Natural killer cell (primary cell): ENCODE measurements at places on chromosomes 4 and X. TPM values are rescaled to one million over a fixed set of nuclear protein-coding genes. Genes with fewer than 3 reads are reported as not detected.
A peak's percentile ranks its signal among the peaks of the same experiment; 100 is the strongest.

DNA sequence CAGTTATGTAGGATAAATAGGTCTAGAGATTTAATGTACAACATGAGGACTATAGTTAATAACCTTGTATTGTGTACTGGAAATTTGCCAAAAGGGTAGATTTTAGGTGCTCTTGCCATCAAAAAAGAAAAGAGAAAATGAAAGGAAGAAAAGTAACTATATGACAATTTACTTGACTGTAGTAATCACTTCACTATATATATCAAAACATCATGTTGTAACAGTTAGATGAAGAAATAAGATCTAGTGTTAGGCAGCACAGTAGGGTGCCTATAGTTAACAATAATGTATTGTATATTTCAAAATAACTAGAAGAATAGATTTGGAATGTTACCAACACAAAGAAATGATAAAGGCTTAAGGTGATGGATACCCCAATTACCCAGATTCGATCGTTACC is 35.9 kb upstream of the AP1S2 start:
- no peak overlapping the region for H3K27ac ChIP-seq
- H3K4me3 ChIP-seq, result no peak overlapping the region
- no peaks in the 10 kb centered on the region for H3K27me3 ChIP-seq
- no peak for DNase-seq
- no peaks in the 10 kb centered on the region for H3K36me3 ChIP-seq
- H3K4me1 ChIP-seq, result no peaks in the 10 kb centered on the region

DNA sequence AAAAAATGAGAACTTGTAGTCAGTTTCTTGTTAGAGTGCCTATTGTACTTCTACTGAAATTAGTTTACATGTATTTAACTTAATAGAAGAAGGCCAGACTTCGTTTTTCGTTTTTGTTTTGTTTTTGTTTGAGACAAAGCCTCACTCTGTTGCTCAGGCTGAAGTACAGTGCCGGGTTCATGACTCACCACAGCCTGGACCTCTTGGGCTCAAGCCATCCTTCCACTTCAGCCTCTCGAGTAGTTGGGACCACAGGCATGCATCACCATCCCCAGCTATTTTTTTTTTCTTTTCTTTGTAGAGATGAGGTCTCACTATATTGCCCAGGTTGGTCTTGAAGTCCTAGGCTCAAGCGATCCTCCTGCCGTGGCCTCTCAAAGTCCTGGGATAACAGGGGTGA is 793.9 kb downstream of the ADGRL3 start:
- no peaks in the 10 kb centered on the region for H3K36me3 ChIP-seq
- no peaks in the 10 kb centered on the region for H3K27me3 ChIP-seq
- DNase-seq, result no peak

- peak overlapping the region; percentile 69 for H3K4me3 ChIP-seq
- peaks cover 38% of the 10 kb centered on the region for H3K4me1 ChIP-seq
- peak; percentile 36 for DNase-seq
- peak overlapping the region; percentile 98 for H3K27ac ChIP-seq
- no peaks in the 10 kb centered on the region for H3K36me3 ChIP-seq
These were observed 754 bp upstream of the KLF3 start for GRCh38 chr4:38663090-38663800.

The PHOX2B gene
- total RNA-seq, result not detected

DNA sequence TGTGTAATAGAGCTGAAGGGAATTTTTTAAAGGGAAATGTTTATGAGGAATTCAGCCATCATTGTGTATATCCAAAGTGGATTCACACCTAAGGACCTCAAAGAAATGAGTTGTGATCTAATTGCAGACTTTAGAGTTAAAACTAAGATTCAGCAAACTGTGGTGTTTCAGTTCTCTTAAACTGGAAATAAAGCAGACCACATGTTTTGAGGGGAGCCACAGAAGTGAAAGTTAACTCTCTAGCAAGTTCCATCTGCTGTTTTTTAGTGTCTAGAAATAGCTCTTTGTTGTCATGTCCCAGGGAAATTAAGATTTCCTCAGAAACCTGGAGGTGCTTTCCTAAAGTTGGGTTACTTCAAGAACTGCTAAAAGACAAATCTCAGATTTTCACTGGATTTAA is 97.3 kb upstream of the DDX3X start:
- H3K27me3 ChIP-seq, result no peaks in the 10 kb centered on the region
- H3K36me3 ChIP-seq, result peaks cover 17% of the 10 kb centered on the region
- no peak overlapping the region for H3K4me3 ChIP-seq

GRCh38 chrX:7108030-7108429 is 39.5 kb upstream of the STS start:
- no peak for DNase-seq
- H3K27me3 ChIP-seq, result no peaks in the 10 kb centered on the region
- no peak overlapping the region for H3K4me3 ChIP-seq
- peaks cover 3% of the 10 kb centered on the region for H3K36me3 ChIP-seq
- H3K27ac ChIP-seq, result no peak overlapping the region

- H3K36me3 ChIP-seq, result no peaks in the 10 kb centered on the region
- H3K27me3 ChIP-seq, result no peaks in the 10 kb centered on the region
- H3K27ac ChIP-seq, result no peak overlapping the region
- peaks cover 3% of the 10 kb centered on the region for H3K4me1 ChIP-seq
- no peak for DNase-seq
These were observed 4.2 kb upstream of the CUL4B start for GRCh38 chrX:120564925-120565324.

GRCh38 chr4:145545538-145546174 is 64.0 kb downstream of the SMAD1 start:
- H3K36me3 ChIP-seq, result no peaks in the 10 kb centered on the region
- H3K4me3 ChIP-seq, result no peak overlapping the region
- no peak overlapping the region for H3K27ac ChIP-seq
- no peaks in the 10 kb centered on the region for H3K4me1 ChIP-seq
- no peak for DNase-seq

DNA sequence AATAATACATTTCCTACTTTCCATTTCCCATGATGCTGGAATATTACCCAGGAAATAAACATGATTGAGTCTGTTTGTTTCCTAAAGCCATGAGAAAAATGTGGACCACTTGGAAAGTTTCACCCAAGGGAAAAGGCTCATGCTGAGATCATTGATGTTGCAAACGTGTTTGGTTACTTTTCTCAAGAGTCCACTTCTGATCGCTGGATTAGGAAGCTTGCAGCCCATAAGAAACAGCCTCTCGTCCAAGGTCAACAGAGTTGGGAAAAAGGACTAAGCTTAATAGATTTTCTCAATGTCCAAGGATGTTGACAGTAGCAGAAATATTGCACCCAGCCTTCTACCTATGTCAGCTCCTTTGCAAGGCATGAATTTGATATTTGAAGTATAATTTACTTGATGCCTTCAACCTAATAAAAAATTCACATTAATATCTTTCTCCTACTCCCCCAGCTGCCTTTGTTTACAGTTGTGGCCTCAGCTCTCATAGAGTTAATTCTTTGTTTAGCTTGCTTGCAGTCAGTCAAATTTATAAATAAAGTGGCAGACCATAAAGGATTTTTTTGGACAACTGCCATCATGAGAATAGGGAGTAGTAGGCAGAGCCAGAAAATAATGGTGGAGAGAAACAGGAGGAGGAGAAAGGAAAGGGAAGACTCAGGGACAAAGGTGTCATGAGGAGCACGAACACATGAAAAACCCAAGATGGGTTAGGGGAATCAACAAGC is 65.6 kb upstream of the BLTP1 start:
- no peak for DNase-seq
- no peak overlapping the region for H3K4me3 ChIP-seq
- H3K27me3 ChIP-seq, result no peaks in the 10 kb centered on the region
- no peaks in the 10 kb centered on the region for H3K36me3 ChIP-seq
- H3K4me1 ChIP-seq, result no peaks in the 10 kb centered on the region

DNA sequence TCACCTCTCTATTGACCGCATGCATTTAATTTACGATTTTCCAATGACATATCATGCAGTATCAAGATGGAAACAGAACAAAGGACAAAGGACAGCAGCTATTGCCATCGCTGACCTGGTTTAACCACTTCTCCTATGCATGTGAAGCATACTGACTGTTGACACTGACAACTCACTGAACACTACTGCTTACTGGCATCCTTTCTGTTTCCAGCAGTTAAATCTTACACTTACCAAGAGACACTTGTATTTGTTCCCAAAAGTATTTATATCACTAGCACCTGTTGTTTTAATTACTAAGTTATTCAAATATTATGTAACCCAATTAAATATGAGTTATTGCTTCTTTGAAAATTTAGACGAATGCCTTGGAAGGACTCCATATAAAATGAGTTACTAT is 176.7 kb downstream of the PDGFC start:
- no peaks in the 10 kb centered on the region for H3K36me3 ChIP-seq
- no peaks in the 10 kb centered on the region for H3K4me1 ChIP-seq
- no peak overlapping the region for H3K4me3 ChIP-seq
- H3K27me3 ChIP-seq, result no peaks in the 10 kb centered on the region

DNA sequence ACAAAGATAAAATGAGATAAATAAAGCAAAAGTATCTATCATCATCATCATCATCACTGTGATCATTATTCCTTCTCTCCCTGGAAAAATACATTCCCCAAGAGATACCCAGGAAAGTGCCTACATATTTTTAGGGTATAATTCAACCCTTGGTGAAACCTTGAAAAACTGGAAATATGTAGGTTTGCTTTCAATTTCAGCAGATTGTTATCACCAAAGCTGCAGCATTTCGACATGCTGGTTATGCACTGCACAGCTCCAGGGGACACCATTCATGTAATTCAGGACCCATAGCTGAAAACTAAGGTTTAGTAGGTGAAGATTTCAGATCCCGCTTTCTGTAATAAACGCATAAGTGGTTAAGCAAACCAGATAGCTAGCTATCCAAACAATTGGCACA is 28.4 kb upstream of the FBXW7 start:
- DNase-seq, result no peak
- H3K4me1 ChIP-seq, result no peaks in the 10 kb centered on the region
- H3K36me3 ChIP-seq, result no peaks in the 10 kb centered on the region
- no peak overlapping the region for H3K27ac ChIP-seq

The CENPE gene
- total RNA-seq, result 4.8 TPM

DNA sequence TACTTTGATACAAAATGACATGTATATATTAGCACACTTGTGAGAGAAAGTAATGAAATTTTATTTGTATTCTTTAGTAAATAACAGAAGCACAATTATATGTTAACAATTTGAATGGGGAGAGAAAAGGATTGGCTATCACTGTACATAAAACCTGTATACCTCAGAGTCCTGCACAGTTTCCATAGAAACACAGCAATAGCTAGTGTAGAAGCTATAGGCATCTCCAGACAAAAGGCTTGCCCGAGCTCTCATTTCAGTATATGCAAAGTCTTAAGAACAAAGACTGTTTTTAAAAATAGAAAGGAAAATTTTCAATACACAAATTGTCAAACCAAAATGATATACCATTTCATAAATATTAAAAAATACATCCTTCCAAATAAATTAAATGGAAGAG is 38.5 kb downstream of the GPM6A start:
- no peaks in the 10 kb centered on the region for H3K27me3 ChIP-seq
- DNase-seq, result no peak
- H3K4me1 ChIP-seq, result no peaks in the 10 kb centered on the region

- H3K27me3 ChIP-seq, result no peaks in the 10 kb centered on the region
- no peak overlapping the region for H3K4me3 ChIP-seq
- H3K4me1 ChIP-seq, result no peaks in the 10 kb centered on the region
- no peaks in the 10 kb centered on the region for H3K36me3 ChIP-seq
- no peak overlapping the region for H3K27ac ChIP-seq
- no peak for DNase-seq
These were observed 795.1 kb upstream of the GRIA3 start for GRCh38 chrX:122389005-122389404.

The FAM47A gene
- total RNA-seq, result not detected

GRCh38 chr4:172042714-172043114 is 229.5 kb downstream of the GALNTL6 start:
- H3K27me3 ChIP-seq, result no peaks in the 10 kb centered on the region
- no peaks in the 10 kb centered on the region for H3K4me1 ChIP-seq
- DNase-seq, result no peak
- no peaks in the 10 kb centered on the region for H3K36me3 ChIP-seq

The EMCN gene
- total RNA-seq, result not detected

The XPNPEP2 gene
- total RNA-seq, result 2.6 TPM

DNA sequence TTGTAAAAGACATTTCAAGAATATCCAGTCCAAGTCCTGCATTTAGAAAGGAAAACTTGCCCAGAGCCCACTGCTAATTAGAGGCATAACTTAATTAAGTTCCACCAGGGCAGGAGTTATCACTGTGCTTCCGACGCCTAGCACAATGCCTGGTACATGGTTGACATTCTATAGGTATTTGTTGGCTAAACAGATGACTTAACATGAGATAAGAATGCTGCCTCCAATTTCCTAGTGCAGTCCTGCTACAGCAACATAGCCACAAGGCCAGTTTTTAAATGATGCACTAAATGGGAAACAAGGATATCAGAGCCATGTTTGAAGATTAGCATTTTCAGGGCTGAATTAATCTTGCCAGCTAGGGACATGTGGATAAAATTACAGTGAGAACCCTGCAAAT is 164.1 kb downstream of the RASL11B start:
- no peaks in the 10 kb centered on the region for H3K36me3 ChIP-seq
- no peak overlapping the region for H3K4me3 ChIP-seq
- no peaks in the 10 kb centered on the region for H3K4me1 ChIP-seq

DNA sequence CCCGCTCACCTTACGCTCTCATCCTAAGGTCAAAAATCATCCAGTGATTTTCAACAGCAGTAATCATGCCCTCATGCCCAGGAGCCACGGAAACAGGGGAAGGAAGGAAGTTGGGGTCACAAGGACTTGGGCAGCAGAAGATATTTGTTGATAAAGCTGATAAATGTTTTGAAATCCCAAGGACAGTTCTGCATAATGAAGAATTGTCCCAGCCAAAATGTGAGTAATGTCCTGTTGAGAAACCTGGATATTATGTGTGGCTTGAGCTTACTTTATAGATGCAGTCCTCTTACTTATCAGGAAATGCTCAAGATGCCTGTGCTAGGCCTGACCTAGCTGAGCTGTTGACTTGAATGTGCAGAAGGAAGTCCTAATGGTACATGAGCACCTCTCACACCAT is 263.0 kb upstream of the ZFP42 start:
- no peak overlapping the region for H3K4me3 ChIP-seq
- no peaks in the 10 kb centered on the region for H3K27me3 ChIP-seq
- H3K27ac ChIP-seq, result no peak overlapping the region
- no peaks in the 10 kb centered on the region for H3K4me1 ChIP-seq
- no peak for DNase-seq

GRCh38 chrX:72048510-72049455 is 82.9 kb downstream of the RTL5 start:
- H3K27me3 ChIP-seq, result no peaks in the 10 kb centered on the region
- H3K27ac ChIP-seq, result no peak overlapping the region
- H3K4me1 ChIP-seq, result peaks cover 11% of the 10 kb centered on the region
- no peaks in the 10 kb centered on the region for H3K36me3 ChIP-seq

The TLR7 gene
- 0.14 TPM for total RNA-seq

GRCh38 chr4:151223465-151223864 is 53.5 kb upstream of the PRSS48 start:
- H3K27me3 ChIP-seq, result peaks cover 4% of the 10 kb centered on the region
- H3K27ac ChIP-seq, result no peak overlapping the region
- H3K36me3 ChIP-seq, result no peaks in the 10 kb centered on the region

- no peak overlapping the region for H3K4me3 ChIP-seq
- no peak for DNase-seq
- no peaks in the 10 kb centered on the region for H3K36me3 ChIP-seq
These were observed 30.9 kb downstream of the CXorf58 start for GRCh38 chrX:23938690-23939089.
